Endothelial cell of umbilical vein (primary cell): ENCODE measurements at places on chromosomes 7 and 10. TPM values are rescaled to one million over a fixed set of nuclear protein-coding genes. Genes with fewer than 3 reads are reported as not detected.

PTER gene
- 3.6 and 4.6 TPM in 2 replicates for total RNA-seq

CYTH3 gene
- total RNA-seq: 11.1 and 11.2 TPM in 2 replicates

PVRIG gene
- 0.80 TPM in 1 of 2 replicates, not detected in the other for total RNA-seq

ST8SIA6 gene
- 0.35 and 0.51 TPM in 2 replicates for total RNA-seq

EGFR gene
- total RNA-seq: 4.1 and 5.0 TPM in 2 replicates

TMEM60 gene
- 15.0 and 15.8 TPM in 2 replicates for total RNA-seq

PPP1R3C gene
- 0.74 and 1.6 TPM in 2 replicates for total RNA-seq

ITPRID1 gene
- total RNA-seq: not detected in 2 replicates

LRRC4 gene
- total RNA-seq: 3.8 and 7.1 TPM in 2 replicates

LOXL4 gene
- 0.92 and 1.4 TPM in 2 replicates for total RNA-seq

DMBT1 gene
- not detected in 2 replicates for total RNA-seq

PPP3CB gene
- 29.8 and 30.4 TPM in 2 replicates for total RNA-seq

TMEM184A gene
- not detected in 2 replicates for total RNA-seq

THAP5 gene
- 14.1 and 17.0 TPM in 2 replicates for total RNA-seq

CLCN1 gene
- total RNA-seq: not detected in 2 replicates

ZNF804B gene
- not detected in 2 replicates for total RNA-seq

HOXA9 gene
- total RNA-seq: 61.6 and 62.9 TPM in 2 replicates

CASD1 gene
- 14.0 and 16.0 TPM in 2 replicates for total RNA-seq

CNPY1 gene
- not detected in 2 replicates for total RNA-seq

GCK gene
- total RNA-seq: 0.32 and 0.51 TPM in 2 replicates

PROSER2 gene
- total RNA-seq: 22.6 and 23.5 TPM in 2 replicates

ZNF425 gene
- 0.93 and 2.0 TPM in 2 replicates for total RNA-seq

VAX1 gene
- not detected in 2 replicates for total RNA-seq

AGMO gene
- total RNA-seq: 0.40 and 1.2 TPM in 2 replicates

SLC16A9 gene
- total RNA-seq: not detected in 2 replicates
